ENCODE measurements at places on chromosomes 13 and 19. TPM values are rescaled to one million over a fixed set of nuclear protein-coding genes. Genes with fewer than 3 reads are reported as not detected.
A peak's percentile ranks its signal among the peaks of the same experiment; 100 is the strongest.

- DNase-seq = no peak
- no peak overlapping the region for H3K27ac ChIP-seq
- H3K36me3 ChIP-seq = no peaks in the 10 kb centered on the region
- no peaks in the 10 kb centered on the region for H3K4me1 ChIP-seq
Observed at GRCh38 chr13:62358646-62358932, 942.9 kb upstream of the PCDH20 start.

Gene ADGRE3
- 9.6 TPM for total RNA-seq

Gene ACER1
- total RNA-seq = not detected

Gene ZNF235
- 5.5 TPM for total RNA-seq

GRCh38 chr19:58460039-58460438, 6.8 kb upstream of the ZNF324 start:
- DNase-seq = no peak
- no peak overlapping the region for H3K27ac ChIP-seq
- H3K4me3 ChIP-seq = no peak overlapping the region

- DNase-seq = no peak
- no peaks in the 10 kb centered on the region for H3K27me3 ChIP-seq
- no peaks in the 10 kb centered on the region for H3K36me3 ChIP-seq
Observed at GRCh38 chr13:101412076-101412475, 4.2 kb downstream of the NALCN start.

DNA sequence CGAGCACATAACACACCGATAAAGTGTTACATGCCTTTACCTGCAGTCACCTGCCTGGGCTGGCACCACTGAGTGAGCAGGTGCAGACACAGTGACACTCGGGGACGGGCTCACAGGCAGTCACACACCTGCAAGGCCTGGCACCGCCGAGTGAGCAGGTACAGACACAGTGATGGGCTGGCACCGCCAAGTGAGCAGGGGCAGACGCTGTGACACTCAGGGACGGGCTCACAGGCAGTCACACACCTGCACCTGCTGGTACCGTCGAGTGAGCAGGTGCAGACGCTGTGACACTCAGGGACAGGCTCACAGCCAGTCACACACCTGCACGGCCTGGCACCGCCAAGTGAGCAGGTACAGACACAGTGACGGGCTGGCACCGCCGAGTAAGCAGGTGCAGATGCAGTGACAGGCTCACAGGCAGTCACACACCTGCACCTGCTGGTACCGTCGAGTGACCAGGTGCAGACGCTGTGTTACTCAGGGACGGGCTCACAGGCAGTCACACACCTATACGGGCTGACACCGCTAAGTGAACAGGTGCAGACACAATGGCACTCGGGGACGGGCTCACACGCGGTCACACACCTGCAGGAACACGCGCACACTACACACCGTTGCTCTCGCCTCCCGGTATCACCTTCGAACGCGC, 470 bp downstream of the ZNF835 start:
- H3K36me3 ChIP-seq = no peaks in the 10 kb centered on the region
- no peak for DNase-seq
- H3K4me3 ChIP-seq = peak overlapping the region; percentile 97
- no peaks in the 10 kb centered on the region for H3K27me3 ChIP-seq
- peaks cover 18% of the 10 kb centered on the region for H3K4me1 ChIP-seq

DNA sequence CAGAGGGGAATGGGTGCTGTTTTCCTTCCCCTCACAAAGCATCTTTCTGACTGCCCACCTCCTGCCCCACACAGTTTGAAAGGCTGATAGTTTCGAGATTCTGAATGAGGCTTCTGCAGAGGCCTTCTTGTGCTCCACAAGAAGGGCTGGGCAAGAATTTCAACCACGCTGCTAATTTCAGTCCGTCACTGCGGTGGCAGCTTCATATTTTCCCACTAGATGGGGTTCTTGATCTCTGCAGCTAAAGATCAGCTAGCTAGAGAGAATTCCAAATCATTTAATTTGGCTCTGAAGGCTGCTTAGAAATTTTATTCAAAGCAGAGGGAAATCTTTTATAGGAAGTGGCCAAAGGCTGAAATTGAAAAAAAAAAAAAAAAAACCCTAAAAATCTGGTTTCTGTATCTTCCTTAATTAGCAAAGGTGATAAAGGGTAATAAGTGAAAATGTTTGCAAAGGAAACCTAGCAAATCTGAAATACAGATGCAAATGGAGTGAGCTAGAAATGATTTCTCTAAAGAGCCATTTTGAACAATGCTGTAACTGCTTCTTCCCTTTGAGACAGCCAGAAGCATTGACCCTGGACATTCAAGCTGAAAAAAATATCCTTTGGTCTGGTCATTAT, 38.0 kb upstream of the C13orf42 start:
- no peaks in the 10 kb centered on the region for H3K36me3 ChIP-seq
- no peak for DNase-seq
- H3K27ac ChIP-seq = no peak overlapping the region
- H3K4me3 ChIP-seq = no peak overlapping the region
- H3K27me3 ChIP-seq = no peaks in the 10 kb centered on the region

DNA sequence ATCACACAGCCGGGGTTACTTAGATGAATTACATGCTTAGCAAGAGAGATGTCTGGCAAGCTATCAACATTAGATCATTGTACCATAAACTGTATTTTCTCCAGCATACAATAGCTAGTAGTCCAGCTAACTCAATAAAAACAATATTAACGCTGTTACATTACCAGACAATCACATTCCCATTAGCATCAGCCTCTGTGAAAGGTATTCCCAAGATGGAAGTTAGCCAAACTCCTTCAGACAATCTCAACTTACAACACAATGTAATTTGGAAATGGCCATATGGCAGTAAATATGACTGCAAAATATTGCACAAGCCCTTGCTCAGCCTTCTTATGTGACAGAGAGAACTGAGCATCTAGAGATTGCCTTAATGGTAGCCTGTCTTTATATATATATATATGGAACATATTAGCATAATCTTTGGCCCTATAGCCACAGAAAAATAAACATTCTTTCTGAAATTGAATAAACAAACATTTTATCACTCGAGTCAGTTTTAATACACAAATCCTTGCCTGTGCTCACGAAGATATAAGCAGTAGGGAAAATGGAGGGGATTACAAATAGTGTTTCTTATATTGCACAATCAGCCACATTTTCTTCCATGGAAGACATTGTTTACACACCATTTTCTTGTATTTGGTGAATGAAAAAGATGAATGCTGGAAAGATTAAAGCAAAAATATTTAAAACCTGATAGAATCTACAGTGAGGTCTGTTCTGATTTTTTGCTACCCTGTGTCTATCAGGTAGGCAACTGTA, 1060.5 kb downstream of the DIAPH3 start:
- H3K4me1 ChIP-seq = no peaks in the 10 kb centered on the region
- no peaks in the 10 kb centered on the region for H3K27me3 ChIP-seq
- DNase-seq = no peak
- no peak overlapping the region for H3K27ac ChIP-seq
- H3K4me3 ChIP-seq = no peak overlapping the region

All from upper lobe of left lung (tissue), 6 donors.